OCI-M1 (cell line): ENCODE measurements at places on chromosomes 3 and 15.

DNA sequence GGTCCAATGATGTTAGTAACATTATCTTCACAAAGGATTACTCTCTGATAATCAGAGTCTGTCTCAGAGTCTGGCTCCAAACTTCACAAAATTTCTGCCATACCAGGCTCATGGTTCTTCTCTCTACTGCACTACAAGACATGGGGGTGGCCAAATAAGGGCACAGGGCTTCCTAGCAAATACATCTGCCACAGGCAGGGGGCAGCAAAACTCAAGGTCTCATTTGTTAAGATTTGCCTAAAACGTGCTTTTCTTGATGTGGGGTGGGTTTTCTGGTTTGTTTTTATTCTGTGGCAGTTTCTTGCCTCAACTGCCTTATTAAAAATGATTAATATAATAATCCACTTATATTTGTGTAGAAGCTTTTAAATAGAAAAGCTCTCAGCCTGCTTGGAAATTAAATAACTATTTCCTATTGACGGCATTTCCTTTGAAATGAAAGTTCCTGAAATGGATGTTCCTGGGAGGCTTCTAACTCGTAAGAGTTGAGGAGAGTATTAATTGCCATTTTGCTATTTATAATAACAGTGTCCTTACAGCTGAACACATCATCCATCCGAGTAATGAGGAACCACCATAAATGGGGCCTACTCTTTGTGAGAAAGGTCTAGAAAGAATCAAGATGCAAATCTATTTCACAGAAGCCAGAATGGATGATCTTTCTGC, 53.8 kb downstream of the SST start:
- peak; percentile 74 for DNase-seq

DNA sequence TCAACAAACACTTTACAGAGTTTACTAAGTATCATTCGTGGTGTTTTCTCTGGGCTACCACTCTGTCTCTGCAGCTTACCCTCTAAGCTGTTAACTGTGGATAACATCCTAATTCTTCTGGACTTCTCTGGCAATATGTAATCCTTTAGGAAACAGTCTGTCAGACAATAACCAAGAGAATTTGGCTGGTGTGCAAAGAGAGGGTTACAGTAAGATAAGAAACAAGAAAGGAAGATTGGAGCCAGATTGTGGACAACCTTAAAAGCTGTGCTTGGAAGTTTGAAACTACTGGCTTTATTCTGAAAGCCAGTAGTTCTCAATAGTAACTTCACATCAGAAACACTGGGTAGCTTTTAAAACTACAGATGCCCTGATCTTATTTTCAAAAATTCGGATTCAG, 778 bp downstream of the ARL6 start:
- DNase-seq = peak; percentile 31

- DNase-seq = no peak
Observed at GRCh38 chr3:42855219-42855546, 20.5 kb downstream of the CYP8B1 start.

DNA sequence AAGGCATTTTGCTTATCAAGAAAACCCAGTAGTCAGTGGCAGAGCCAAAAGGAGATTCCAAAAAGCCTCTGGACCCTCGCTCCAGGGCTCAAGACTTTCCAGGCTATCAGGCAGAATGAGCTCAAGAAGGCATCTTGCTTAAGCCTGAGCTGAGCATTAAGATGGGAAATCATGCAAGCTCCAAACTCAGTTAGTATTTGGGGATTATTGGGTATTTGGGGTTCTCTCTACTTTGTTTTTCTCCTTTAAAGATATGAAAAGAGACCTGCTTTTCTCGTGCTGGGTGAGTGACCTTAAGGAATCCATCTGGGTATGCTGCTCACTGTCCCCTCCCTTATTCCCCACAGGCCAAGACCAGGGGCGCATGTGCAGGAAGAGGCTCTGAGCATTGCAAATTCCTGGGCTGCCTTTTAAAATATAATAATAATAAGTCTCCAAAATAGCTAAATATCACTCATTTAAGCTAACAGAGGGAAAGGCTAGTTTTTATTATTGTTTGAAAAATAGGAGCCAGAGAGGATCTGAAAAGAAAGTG, 75.4 kb upstream of the HACD2 start:
- DNase-seq = no peak

GRCh38 chr15:74137537-74137894, 7.1 kb downstream of the ISLR2 start:
- no peak for DNase-seq

- DNase-seq = no peak
Observed at GRCh38 chr3:127961963-127962362, 46.9 kb downstream of the KBTBD12 start.

GRCh38 chr3:57512166-57512565, 32.0 kb downstream of the DNAH12 start:
- DNase-seq = no peak

DNA sequence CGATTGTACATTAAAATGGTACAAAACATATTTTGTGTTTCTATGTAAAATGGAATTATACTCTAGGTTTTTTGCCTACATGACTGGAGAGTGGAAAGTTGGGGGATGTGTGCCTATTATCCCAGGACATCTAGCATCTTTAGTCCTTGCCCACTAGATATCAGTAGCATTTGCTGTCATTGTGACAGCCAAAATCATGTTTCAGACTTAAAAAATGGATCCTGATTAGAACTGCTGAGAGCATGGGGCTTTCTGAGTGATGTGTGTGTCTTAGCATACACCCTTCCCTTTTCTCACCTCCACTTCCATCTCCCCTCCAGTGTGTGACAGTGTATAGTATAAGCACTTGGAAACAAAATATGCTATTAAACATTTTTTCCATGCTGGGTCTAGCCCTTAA, 13.3 kb downstream of the ARMC8 start:
- peak; percentile 78 for DNase-seq

DNA sequence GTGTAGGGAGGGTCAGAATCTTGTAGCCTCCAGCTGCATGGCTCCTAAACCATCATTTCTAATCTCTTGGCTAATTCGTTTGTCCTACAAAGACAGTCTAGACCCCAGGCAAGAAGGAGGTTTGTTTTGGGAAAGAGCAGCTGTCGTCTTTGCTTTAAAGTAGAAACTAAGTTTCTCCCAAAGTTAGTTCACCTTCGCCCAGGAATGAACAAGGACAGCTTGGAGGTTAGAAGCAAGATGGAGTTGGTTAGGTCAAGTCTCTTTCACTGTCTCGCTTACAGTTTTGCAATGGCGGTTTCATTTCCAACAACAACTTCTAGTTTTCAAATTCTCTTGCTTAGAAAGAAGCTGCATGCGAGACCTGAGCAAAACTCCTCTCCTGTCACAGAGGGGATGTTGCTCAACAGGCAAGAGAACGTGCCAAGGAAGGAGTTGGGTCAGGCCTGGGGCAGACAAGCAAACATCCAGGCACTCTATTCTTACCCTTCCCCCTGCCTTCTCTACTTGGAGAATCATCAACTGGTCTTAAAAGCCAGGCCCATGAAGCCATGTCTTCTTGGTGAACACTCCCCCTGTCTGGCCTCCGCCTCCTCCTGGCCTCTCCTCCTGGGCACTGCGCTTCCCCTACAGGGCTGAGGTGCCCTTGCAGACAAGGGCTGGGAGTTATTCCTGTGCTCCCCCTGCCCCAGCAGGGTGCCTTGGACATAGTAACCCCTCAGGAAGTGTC, 57.6 kb downstream of the TMEM44 start:
- peak; percentile 1 for DNase-seq

- peak; percentile 67 for DNase-seq
Observed at GRCh38 chr3:197186887-197187588, 111.4 kb downstream of the DLG1 start.

GRCh38 chr15:34718681-34719665, 35.8 kb downstream of the GJD2 start:
- no peak for DNase-seq

GRCh38 chr3:196016485-196016884, 65.4 kb downstream of the TFRC start:
- no peak for DNase-seq

- no peak for DNase-seq
Observed at GRCh38 chr3:177300842-177301241, 103.6 kb upstream of the TBL1XR1 start.

DNA sequence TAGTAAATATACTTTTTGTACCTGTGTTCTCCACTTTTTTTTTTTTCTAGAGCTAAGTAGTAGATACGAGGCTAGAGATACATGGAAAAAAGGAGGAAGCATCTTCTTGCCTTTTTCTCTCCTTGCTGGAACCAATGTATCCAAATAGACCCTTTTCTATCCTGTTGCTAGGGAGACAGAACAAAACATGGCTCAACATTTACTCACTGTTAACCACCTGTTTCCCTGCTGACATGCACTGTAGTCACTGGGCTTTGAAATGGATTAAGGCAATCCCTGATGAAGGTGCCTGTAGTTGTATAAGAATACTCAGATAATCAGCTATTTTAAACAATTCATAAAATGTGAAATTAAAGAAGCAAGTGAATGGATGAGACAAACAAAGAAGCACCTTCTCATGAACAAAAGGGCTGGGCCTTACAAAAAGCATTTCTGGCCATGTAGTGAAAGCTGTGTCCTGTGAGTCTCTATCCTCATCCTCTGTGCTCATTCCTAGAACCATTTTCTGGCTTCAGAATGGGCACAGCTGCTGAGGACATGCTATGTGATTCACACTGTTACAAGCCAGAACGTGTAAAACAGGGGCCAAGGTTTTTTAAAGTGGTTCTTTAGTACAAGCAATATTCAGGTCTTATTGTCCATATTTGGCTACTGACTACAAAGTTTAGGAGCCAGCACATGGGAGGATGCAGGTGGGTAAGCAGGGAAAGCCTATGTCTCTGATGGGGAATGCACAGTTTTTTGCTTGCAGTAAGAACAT, 100.4 kb upstream of the NDN start:
- DNase-seq = no peak

- no peak for DNase-seq
Observed at GRCh38 chr3:47874913-47875312, 72.0 kb downstream of the DHX30 start.

GRCh38 chr3:112646623-112647022, 5.7 kb upstream of the CCDC80 start:
- no peak for DNase-seq

DNA sequence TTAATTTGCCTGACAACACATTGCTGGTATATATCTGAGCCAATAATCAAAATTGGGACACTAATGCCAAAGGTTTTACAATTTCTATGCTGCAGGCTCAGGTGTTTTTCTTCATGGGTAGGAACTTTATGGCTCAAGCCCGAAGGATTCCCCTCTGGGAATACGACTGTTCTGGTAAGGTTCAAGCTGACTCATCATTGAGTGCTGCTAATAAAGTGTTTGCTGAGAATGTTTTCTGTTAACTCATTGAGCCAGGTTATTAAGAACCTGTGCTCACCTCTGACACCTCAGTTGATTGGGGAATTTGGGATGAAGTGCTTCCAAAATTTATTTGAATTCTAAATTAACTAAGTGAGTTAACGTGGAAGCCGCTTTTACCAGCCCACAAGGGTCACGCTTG, 135.8 kb upstream of the CTDSPL start:
- DNase-seq = no peak

GRCh38 chr3:28544831-28545230, 196.2 kb upstream of the AZI2 start:
- DNase-seq = no peak

DNA sequence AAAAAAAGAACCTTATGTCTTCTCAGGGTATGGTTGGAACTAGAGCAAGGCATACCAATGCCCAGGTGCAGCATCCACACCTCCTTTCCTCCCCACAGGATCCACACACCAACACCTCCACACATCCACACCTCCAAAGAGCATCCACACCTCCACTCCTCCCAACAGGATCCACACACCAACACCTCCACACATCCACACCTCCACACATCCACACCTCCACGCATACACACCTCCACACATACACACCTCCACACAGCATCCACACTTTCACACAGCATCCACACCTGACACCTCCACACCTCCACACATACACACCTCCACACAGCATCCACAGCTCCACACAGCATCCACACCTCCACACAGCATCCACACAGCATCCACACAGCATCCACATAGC, 5.3 kb downstream of the MESP1 start:
- no peak for DNase-seq

DNA sequence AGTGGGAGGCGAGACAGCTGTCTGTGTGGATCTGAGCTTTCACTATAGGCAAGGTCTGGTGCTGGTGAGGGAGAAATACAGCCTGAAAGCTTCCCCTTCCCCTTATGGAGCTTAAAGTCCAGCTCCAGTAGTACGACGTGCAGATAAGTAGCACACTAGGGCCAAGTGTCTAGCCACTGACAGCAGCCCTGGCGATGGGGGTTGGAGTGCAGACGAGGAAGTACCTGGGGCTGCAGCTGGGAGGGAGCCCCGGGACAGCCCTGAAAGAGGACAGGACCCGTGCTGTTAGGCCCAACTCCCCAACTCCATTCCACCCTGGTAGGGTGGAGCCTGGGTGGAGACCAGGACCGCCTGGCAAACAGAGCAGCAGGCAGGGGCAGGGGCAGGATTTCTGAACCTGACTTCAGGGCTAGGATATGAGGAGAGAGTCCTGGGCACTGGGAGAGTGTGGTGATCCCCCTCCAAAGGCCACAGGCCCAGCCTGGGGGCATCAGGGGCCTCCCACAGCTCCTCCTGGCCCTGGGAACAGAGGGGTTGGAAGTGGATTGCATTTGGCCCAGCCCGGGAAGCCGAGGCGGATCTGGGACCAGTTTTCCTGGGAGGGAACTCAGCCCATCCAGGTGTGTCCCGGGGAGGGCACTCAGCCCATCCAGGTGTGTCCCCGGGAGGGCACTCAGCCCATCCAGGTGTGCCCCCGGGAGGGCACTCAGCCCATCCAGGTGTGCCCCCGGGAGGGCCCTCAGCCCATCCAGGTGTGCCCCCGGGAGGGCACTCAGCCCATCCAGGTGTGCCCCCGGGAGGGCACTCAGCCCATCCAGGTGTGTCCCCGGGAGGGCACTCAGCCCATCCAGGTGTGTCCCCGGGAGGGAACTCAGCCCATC, 42.8 kb downstream of the BDH1 start:
- no peak for DNase-seq

DNA sequence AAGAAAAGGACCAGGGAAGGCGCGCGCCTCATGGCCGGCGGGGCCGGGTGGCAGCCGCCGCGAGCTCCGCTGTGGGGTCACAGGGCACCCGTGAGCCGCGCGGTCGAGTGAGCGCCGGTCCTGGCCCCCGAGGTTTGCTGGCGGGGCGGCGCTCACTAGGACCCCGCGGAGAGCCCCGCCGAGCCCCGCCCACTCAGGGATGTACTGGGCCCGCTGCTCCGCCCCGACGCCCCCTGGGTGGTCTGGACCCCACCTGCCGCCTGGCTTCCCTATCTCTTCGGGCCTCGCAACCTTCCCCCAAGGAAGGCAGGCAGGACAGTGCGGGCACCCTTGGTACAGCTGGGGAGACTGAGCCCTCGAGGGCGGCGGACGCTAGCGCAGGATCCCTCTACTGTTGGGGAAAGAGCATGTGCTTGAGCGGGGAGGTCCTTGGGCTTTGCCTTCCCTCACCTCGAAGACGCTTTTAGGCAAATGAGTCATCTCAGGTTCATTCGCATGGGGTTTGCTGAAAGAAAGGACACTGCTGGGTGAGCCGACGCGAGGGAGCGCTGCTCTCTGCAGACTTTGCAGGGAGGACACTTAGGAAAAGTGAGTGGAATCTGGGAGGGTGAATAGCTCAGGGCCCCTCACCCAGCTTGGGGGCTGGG, at the start of gene CHRNB4:
TSS of gene CHRNB4 (minus strand) at position 109 of the 647 bp plus-strand sequence. CDS start at position 32, 77 bp downstream.
- no peak for DNase-seq

- no peak for DNase-seq
Observed at GRCh38 chr15:63605816-63606215, 8.6 kb downstream of the FBXL22 start.

GRCh38 chr3:49333091-49333490, 6.8 kb downstream of the USP4 start:
- no peak for DNase-seq

GRCh38 chr15:93825682-93826081, 405.7 kb upstream of the MCTP2 start:
- DNase-seq = no peak

GRCh38 chr15:62900071-62900802, 142.3 kb upstream of the TPM1 start:
- no peak for DNase-seq

GRCh38 chr3:102936511-102937045, 501.8 kb downstream of the ZPLD1 start:
- DNase-seq = no peak
